ENCODE measurements at places on chromosomes 1 and 21.

DNA sequence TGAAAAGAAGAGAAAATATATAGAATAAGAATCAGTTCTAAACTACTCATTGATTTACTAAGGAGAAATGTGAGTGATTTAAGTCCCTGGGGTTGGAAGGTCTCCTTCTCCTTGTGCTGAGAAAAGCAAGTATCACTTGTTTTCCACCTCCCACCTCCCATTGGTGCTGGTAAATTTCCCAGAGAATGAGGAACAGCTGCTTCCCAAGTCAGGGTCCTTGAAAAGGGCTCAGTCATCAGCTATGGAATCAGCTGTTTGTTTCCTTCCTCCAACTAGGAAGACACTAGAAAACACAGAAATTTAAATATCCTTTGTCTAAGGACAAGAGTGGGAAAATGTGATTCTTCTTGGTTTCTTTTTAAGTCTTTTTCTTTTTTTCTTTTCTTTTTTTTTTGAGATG lies 131.3 kb upstream of the C1orf21 start:
- no peak for DNase-seq

GRCh38 chr1:101732261-101732660 lies 264.5 kb downstream of the OLFM3 start:
- DNase-seq: no peak

DNA sequence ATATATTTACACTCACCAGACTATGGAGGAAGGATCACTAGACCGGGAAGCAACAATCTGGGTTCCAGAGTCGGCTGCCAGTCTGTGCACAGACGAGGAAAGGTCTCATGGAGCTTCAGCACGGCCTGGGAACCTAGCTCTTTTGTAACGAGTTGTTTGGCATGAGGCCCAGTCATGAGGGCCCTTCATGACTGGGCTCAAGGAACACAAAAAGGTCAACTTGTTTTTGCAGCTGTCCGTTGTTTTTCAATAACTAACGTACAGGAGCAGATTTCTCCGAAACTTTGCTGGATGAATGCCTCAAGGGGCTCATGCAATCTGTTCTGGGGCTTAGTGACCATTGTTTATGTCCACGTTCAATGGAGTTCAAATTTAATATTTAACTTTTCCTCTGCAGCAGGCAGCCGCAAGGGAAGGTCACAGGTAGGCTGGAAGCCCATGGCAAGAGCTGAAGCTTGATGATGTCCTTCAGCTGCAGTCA lies 5.9 kb upstream of the STUM start:
- no peak for DNase-seq

- DNase-seq: peak; percentile 20
Observed at GRCh38 chr21:44485254-44485793, 30.0 kb downstream of the LRRC3 start.

DNA sequence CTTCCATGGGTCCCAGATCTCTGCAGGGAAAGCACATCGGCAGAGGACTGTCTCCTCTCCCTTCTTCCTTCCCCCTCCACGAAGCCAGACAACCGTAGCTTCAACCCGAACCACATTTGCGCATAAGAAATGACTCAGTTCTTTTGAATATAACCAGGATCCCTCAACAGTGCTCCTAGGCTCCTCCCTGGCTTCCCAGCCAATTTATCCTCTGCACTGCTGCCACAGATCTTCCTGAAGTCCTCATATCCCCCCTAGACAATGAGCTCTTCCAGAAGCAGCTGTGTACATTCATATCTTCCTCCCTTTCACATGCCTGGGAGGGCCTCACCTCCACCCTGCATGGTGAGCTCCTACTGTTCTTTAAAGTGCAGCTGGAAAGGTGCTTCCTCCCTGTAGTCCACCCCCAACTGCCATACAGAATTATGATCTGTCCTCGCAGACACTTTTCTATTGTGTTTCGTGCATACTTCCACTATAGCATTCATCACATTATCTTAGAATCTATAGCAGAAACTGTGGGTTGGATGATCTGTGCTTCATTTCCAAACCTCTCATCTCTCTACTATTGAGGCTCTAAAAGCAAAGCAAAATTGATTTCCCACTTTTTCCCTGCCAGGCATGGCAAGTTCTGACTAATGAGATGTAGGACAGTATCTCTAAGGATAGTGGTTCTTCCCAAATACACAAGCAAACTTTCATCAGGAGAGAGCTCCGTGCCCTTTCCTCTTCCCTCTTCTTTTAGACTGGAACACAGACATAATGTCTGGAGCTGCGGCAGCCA lies 179.3 kb upstream of the HMGB4 start:
- DNase-seq: no peak

GRCh38 chr1:104765085-104765484 lies 1015.4 kb downstream of the AMY1C start:
- no peak for DNase-seq

DNA sequence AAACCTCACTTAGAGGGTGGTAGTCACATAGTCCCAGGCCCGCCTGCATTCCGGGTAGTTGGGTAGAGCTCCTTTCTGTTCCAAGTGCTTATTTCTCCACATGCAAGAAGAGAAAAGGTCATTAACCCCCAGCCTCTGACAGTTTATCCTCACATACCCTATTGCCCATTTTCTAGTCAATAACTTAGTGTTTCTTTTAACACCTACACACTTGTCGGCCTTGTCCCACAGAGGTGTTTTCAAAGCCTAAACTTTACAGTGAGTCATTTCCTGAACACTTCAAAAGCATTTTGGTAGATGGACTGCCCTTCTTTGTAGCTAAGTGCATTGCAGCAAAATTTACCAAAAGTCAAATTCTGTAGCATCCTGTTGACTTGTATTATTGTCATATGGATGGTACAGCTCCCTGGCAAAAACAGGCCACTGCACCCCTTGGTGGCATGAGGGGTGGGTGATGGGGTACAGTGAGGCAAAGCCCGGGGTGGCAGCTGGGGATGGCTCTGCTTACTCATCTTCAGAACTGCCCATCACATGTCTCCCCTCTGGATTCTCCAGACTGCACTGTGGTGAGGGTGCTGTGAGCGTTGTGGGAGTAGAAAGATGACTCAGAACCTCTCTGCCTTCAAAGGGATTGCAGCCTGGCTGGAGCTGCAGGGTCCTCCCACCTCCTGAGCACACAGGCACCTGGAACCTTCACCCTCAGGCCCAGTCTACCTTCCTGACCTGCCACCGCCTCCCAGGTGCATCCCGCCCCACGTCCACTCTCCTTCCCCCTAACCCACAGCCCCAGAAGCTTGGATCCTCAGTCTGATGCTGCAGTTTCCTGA lies 45.8 kb upstream of the DMRTB1 start:
- peak; percentile 39 for DNase-seq

DNA sequence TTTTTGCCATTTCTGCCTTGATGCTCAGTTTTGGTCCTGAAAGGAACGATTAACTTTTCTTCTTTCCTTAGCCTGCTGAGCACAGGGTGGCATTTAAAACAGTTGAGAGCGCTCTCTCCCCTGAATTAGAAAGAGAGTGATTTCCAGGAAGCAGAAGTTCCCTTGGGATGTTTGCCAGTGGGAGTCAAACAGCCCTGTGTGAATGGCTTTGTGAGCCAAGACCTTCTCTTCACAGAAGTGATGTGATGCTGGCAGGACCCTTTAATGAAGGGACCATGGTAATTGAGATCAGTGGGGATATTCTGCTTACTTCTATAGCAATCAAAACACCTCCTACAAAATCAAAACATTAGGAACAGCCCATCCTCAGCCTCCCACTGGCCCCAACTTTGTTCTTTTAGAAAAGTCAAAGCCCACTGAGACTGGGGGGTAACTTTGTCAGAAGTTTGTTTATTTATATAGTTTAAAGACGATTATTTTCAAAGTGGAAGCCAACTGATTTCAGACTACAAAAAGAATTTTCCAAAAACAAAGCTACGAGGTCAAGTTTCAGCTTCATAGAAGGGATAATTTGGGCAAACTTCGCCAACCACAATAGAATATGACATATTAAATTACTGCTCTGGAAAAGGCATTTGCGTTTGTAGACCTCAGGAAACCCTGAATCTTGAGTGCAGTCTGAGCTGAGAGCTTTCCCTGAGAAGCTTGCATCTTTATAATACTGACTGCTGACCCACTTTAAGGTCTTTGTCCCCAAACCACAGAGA lies 122.7 kb downstream of the GABPA start:
- DNase-seq: no peak

DNA sequence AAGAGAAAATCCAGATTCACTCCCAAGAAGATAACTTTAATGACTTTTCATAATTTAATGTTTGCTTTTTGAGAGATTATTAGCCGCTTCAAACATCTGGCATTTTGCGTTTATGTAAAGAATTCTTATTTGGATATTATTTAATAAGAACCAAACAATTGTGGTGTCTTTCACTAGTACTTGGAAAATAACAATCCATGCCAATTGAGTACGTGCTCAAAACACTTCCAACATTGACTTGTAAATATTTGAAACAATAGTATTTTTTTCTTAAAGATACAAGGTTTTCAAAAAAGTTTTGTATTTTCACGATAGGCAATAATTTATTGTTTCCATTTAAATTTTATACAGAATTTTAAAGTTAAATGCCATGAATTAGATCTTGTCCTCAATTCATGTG lies 498.7 kb downstream of the AMY1C start:
- no peak for DNase-seq

DNA sequence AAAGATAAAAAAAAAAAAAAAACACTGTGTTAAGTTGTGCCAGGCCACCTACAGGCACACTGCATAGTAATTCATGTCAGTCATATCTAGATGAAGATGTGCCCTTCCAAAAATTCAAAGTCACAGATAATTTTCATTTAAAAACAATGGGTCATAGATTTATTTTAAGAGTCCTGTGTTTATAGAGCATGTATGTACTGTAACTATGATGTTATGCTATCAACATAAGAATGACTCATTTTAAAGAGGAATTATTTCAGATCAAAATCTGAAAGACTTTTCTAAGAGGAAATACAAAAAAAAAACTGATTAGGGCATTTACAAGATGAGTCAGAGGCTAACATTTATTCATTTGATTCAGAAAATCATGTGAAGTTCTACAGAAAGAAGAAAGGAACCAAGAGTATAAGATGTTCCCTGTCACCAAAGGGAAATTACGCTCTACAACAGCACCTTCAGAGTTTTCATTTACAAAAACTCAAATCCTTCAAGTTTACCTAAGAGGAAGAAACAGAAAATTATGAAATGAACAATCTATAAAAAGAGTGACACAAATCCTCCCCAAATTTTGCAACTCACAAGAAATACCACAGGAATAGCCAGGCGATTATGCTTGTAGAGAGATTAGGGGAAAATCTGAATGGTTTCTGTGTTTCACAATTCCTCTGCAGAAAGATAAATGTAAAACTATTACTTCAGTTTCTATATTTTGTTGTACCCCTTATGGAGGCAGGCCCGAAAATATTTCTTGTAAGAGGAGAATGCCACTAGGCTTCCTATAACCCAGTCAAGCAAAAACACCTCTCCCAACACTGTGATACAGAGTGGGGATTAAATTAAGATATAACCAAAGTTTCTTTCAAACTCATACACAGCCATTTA lies 13.8 kb downstream of the TP53BP2 start:
- no peak for DNase-seq

DNA sequence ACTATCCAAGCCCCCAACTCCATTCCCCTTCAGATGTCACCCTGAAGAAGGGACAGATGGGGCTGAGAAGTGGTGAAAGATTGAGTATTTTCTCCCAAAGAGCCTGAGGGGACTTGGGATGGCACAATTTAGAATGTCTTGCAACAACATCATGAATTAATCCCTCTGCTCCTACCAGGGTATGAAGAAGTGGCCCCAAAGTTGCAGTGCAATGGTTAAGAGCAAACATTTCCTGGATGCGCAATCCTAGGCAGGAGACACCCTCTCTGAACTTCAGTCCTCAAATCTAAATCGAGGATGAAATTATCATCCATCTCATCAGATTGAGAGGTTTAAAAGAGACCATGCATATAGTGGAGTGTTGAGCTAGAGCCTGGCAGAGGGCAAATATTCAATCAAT lies 28.6 kb upstream of the CITED4 start:
- DNase-seq: no peak

GRCh38 chr1:157925419-157926166 lies 67.9 kb upstream of the KIRREL1 start:
- DNase-seq: no peak

DNA sequence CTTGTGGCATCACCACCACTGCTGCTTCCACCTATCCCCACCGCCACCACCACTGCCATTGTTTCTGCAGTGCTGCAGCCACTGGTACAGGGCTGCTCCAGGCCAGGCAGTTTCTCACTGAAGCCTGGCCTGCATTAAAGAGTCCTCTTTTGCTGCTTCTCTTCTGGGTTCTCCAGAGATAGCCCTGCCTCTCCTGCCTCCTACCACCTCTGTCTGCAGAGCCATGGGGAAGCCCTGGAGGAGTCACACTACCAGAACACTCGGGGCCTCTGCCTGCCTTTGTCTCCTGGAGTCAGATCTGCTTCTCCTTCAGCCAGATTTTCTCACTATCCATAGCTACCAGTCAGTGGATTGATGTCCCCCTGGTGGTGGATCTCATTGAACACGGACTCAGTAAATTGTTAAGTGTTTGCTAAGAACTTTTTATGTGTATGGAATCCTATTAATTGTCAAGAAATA lies 37.7 kb upstream of the DDAH1 start:
- no peak for DNase-seq

DNA sequence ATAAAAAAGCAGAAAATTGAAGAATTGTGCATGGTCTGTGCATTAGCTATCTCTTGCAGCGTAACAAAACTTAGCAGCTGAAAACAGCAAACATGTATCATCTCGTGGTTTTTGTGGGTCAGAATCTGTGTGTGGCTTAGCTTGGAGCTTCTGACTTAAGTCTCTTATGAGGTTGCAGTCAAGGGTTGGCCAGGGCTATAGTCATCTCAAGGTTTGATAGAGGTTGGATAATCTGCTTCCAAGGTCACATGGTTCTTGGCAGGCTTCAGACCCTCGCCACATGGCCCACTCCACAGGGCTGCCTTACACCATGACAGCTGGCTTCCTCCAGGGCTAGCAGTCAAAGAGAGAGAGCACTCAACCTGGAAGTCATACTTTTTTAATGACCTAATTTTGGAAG lies 35.9 kb downstream of the CNST start:
- no peak for DNase-seq

GRCh38 chr1:34361781-34362357 lies 185.2 kb downstream of the C1orf94 start:
- DNase-seq: no peak

DNA sequence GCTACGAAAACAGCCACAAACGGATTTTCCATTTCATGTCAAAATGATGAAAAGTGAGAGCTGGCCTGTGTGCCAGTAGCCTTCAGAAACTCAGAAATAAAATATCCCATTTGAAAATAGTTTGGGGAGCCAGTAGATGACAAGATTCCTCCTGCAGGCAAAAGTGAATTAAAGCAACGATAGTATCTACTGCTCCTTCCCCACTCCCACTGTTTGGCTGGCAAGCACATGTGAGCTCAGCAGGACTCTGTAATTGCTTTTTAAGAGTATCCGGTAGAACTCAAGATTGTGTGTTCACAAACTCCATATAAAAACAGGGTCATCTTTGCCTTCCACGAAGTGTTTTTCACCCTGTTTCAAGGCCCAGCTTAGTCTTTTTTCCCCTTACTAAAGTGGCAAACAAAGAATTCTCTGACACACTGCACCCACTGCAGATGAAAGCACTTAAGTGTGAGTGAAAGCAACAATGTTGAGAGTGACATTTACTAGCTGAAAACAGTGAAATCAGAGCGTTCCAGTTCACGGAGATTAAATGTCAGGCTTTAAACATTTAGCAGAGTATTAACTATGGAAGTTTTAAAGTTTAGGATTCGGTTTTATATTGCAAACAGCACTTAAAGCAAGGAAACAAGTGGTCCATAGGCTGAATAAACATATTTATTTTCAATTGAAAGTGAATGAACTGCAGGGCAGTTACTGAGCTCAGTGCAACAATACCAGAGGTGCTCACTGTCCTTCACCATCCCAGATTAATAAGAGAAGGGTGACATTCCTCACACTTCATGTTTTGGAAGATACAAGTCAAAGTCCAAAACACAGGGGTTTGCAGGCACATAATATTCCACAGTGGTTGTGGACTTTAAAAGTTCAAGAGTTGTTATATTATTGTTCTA lies 70.0 kb downstream of the ALG14 start:
- DNase-seq: no peak
